ENCODE measurements at places on chromosomes 3 and 15.

- no peak for DNase-seq
These were observed 291.6 kb upstream of the CFAP20DC start for GRCh38 chr3:59341459-59341858.

GRCh38 chr3:119595639-119596334, 1.9 kb upstream of the PLA1A start:
- no peak for DNase-seq

DNA sequence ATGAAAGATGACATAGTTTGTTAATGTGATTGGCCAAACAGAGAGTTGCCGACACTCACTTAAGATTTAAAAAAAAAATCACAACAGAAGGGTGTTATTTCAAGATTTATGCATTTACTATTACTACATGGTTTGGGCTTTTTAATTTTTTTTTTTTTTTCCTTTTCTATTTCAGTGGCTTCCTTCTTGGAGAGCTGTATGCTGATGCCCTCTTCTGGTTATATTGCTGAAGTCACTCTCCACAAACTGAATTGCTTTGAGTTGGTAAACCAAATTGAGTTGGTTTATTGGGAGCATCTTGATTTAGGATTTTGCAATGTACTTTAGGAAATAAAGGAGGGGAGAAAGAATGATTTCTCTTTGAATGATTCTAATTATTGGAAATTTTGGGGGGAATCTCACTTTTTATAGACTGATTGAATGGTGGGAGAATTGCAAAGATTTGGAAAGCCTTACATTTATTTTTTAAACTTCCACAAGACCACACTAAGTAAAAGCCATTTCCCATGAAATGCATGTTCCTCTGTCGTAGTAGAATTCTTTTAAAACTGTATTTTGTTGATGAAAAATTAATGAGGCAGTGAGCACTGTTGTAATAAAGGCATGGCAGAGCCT, 186.6 kb upstream of the FEZF2 start:
- no peak for DNase-seq

DNA sequence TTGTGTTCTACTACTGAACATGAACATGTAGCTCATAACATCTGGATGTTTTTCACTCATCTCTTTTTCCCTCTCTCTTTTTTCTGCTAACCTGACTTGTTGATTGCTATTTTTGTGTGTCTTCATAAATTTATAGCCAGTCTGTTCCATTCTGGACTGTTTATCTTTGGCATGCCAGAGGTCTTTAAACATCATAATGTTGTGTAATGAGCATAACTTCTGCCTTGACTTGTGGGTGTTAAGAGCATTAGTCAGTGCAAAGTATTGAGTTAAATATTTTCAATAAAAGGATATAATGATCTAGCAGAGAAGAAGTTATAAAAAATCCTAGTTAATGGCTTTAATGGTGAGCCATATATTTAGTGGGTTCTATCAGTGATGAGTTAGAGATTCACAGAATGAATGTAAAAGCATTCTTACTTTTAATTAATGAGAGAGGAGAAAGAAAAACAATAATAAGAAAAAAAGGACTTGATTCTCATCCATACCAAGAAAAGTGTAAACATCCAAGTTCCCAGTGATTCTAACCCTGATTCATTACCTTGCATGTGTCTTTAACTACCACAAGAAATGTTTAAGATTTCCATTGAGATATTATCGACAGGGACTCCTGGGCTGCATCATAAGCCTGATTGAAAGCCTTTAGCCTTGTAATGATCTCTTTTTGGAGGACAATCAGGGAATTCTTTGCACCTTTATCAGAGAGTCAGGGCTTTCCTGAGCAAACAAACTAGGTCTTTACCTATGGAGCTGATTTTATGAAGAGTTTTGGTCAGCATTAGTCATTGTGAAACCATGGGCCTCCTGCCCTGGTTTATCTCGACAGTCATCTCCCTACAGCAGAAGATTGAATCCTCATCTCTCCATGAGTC, 22.9 kb downstream of the MITF start:
- DNase-seq, result no peak

DNA sequence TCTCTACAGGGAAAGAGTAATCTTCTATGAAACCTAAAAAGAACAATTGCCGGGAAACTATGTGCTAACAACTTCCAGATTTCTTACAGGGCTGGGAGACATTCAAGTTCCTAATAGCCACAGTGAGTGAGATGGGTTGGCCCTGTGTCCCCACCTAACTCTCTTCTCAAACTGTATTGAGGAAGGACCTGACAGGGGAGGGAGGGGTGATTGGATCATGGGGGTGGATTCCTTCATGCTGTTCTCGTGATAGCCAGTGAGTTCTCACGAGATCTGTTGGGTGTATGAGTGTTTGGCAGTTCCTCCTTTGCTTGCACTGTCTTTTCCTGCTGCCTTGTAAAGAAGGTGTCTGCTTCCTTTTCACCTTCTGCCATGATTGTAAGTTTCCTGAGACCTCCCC, 958.7 kb downstream of the AGBL1 start:
- DNase-seq, result no peak

DNA sequence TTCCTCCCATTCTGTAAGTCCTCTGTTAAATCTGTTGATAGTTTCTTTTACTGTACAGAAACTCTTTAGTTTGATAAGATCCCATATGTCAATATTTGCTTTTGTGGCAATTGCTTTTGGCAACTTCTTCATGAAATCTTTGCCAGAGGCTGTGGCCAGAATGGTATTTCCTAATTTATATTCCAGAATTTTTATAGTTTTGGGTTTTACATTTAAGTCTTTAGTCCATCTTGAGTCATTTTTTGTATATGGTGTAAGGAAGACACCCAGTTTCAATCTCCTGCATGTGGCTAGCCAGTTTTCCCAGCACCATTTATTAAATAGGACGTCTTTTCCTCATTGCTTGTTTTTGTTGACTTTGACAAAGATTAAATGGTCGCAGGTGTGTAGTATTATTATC, 372.4 kb upstream of the CADM2 start:
- DNase-seq, result no peak

GRCh38 chr15:41483519-41483918, 10.2 kb upstream of the ITPKA start:
- DNase-seq, result no peak

DNA sequence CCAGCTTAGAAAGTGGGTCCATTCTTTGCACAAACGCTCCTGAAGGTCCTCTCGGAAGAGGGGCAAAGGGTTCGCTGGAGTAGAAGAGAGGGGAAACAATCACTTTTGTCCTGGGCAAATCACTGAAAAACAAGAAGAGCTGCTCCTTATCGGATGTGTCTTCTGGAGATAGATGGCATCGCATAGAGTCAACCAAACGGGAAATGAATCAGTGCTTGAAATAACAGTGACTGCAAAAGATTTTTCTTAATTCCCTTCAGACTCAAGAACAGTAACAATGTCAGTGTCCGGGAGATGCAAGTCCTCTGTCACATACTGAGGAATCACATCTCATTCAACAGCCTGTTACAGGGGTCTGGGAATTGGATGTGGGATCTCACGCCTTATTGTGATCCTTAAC, 78.8 kb upstream of the PCSK6 start:
- DNase-seq, result no peak

Measured in uterus (tissue), 4 donors.